Posterior vena cava (tissue), 2 donors: ENCODE measurements at places on chromosomes 1 and 21.

DNA sequence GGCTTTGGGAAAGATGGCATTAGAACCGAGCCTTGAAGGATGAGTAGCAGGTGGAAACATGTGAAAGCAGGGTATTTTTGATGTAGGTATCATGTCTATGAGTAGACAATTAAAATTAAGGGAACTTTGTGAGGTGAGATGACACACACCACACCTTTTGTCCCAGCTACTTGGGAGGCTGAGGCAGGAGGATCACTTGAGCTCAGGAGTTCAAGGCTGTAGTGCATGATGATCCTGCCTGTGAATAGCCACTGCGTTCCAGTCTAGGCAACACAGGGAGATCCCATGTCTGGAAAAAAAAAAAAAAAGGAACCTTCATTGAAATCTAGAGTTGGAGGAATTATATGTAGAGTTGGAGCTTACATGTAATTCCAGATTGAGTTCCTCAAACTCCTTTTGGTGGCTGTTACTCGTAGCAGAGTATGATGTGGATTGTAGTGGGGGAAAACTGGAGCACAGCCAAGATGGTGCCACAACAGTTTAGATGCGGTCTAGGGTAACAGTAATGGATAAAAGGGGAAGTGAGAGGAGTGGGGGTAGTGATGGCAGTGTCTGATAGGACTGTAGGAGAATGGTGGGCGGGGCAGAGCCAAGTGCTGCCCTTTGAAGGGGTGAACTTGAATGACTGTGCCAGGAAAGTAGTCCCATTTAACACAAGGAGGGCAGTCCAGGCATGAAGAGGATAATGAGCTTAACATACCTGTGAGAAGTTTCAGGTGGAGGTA lies 17.4 kb downstream of the AK4 start:
- peak; percentile 79 for DNase-seq

DNA sequence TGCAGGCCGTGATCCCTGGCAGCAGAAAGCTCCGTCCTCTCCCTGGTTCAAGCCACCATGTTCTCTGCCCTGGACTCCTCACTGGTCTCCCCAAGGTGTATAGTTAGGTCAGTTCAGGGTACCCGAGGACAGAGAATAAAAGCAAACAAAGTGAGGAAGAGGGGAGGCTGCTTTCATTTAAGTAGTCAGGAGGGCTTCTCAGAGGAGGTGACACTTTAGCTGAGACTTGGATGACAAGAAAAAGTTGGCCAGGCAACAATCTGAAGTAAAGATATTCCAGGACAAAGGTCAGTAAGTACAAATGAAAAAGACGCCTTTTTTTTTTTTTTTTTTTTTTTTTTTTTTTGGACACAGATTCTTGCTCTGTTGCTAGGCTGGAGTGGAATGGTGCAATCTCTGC lies 257.8 kb upstream of the TMEM51 start:
- DNase-seq = no peak

- no peak for DNase-seq
Measured at GRCh38 chr1:172421974-172422604, 1.6 kb downstream of the C1orf105 start.

DNA sequence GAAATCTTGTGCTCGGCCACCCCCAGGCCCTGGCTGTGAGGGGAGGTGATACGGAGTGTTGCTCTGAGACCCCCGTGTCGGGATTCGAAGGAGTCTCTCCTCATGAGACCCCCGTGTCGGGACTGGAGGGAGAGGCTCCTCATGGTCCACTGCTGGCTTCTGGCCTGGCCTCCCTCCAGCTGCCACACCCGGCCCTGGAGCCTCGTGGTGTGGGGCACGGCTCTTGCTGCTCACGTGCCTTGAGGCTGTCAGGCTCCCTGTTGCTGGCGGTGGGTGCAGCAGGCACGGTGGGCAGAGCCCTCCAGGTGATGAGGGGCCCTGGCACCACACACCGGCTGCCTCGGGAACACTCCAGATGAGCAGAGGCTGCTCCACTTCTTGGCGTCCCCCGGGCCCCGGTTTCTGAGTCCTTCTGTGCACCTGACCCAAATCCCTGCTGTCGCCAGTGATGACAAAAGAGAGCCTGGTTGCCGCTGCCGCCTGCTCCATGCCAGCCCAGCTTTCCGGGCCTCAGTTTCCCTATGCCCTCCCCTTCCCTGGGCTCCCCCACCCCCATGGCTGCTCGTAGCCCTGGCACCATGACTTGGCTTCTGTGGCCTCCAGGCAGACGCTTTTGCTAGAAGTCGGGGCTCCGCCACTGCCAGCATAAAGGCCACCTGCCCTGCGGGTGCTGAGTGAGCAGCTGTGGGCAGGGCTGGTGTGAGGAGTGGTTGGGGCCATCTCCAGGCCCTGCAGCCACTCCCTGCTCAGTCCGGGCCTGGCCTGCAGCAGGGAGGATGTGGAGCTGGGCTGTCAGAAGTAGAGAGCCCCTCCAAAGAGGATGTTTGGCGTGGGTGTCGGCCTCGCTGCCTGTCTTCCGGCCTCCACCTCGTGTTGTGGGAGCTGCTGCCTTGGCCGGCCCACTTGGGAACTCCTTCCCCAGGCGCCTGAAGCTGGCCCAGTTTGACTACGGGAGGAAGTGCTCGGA lies 11.8 kb downstream of the TMEM240 start:
- no peak for DNase-seq

DNA sequence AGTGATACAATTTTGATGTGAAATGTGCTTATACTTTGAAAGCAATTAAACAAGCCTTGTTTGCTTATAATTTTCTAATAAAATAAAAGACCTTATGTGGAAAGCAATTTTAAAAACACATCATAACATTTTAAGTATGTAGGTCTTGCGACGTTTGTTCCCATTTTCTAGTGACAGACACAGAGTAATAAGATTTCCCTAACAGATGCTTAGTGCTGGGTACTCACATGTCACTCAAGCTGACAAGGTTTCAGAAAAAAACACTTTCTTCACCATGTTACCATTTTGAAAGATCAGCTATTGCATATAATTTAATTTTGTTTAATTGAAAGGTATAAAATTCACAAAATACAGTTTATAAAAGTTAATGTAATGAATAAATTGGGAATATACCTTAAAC lies 14.1 kb upstream of the ZRANB2 start:
- no peak for DNase-seq

GRCh38 chr1:61446531-61446991 lies 278.4 kb downstream of the TM2D1 start:
- DNase-seq = no peak

- no peak for DNase-seq
Measured at GRCh38 chr1:83818916-83819315, 180.0 kb downstream of the TTLL7 start.

GRCh38 chr1:22323141-22323845 lies 128.4 kb upstream of the ZBTB40 start:
- DNase-seq = peak; percentile 16

- DNase-seq = peak; percentile 32
Measured at GRCh38 chr1:244791061-244791460, 44.4 kb upstream of the COX20 start.

- no peak for DNase-seq
Measured at GRCh38 chr1:5619469-5619868, 372.8 kb downstream of the NPHP4 start.

- no peak for DNase-seq
Measured at GRCh38 chr1:87196110-87196827, 132.4 kb upstream of the LMO4 start.

DNA sequence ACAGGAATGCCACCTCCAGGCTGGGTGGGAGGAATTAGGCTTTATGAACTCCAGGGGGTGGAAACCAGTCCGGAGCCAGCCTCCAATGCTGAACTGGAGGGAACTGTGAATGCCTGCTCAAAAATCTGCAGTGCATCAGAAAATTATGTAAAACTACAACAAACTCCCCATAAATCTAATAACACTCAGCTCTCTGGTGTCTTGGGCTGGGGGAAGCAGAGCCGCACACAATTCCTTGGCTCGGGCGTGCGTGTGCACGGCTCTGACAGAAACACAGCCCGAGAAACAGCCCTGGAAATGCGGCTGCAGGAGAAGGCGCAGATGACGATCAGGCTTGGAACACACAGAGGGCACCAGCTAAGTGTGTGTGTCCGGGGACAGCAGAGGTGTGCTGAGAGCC lies 127.6 kb upstream of the VAMP3 start:
- no peak for DNase-seq

- DNase-seq = no peak
Measured at GRCh38 chr1:160492617-160493016, 30.4 kb downstream of the SLAMF6 start.

DNA sequence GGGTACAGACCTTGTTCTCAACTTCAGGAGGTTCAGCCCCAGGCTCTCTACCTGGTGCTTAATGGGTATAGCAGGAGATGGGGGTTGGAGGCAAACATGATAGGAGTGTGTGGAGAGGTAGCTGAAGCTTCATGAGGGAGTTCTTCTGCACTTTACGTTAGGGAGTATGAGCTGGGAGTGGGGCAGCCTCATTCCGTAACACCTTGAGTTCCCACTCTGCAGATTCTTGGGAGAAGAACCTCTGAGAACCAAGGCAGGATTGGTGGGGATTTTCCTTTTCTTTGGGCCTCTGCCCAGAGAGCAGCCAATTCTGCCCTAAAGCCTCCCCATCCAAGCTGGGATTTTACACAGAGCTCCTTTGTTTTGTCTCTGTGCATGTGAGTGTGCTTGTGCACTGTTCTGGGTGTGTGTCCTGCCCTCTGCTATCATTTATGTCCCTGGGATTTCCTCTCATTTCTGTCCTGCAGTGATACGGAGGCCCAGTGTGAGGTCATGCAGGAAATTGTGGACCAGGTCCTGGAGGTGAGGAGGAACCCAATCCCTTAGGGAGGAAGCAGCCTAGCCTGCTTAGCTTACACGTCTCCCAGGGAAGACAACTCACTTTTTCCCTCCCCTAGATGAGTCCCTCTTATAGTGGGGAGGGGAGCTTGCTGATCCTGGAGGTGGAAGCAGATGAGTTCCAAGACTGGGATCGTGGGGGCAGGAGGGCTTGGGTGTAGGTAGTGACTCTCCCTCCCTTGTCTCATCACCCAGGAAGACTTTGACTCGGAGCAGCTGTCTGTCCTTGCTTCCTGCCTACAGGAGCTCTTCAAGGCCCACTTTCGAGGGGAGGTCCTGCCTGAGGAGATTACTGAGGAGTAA lies 11.6 kb upstream of the SLC27A3 start:
- no peak for DNase-seq

- DNase-seq = peak; percentile 34
Measured at GRCh38 chr1:29625084-29625420, 388.7 kb downstream of the PTPRU start.

GRCh38 chr1:190154744-190155143 lies 322.9 kb downstream of the BRINP3 start:
- DNase-seq = no peak

DNA sequence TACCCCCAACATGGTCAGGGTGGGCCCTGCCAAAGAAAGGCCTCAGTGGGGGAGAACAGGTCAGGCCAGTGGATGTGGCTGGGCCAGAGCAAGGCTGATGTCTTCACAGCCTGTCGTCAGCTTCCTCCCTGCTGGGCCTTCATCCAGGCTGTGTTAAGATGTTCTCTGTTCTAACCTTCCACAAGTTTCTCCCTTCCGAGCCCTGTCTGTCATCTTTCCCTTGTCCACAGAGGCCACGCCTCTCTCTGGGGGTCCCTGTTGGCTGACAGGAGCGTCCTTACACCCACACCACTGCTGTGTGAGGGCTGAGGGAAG lies 36.2 kb downstream of the SIM2 start:
- no peak for DNase-seq

- no peak for DNase-seq
Measured at GRCh38 chr1:63887809-63888208, 114.0 kb downstream of the ROR1 start.

DNA sequence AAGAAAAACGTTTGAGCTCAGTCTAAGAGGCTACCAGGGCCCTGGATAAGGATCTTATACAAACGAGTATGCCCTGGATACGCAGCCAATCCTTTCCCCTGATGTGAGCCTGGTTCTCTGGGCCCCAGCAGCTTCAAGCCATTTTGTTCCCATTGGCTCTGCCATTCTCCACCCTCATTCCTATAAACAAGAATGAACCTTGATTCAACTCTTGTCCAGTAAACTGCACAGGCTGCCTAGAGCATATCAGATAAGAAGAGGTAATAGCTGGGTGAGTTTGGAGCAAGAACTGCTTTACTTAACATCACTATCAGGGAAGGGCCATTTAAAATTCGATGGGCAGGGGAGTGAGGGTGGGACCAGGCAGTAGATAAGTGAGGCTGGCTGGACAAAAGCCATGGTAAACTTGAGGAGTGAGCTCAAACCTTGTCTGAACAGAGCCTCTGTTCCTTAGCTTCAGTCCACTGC lies 11.3 kb downstream of the BTG2 start:
- DNase-seq = no peak

DNA sequence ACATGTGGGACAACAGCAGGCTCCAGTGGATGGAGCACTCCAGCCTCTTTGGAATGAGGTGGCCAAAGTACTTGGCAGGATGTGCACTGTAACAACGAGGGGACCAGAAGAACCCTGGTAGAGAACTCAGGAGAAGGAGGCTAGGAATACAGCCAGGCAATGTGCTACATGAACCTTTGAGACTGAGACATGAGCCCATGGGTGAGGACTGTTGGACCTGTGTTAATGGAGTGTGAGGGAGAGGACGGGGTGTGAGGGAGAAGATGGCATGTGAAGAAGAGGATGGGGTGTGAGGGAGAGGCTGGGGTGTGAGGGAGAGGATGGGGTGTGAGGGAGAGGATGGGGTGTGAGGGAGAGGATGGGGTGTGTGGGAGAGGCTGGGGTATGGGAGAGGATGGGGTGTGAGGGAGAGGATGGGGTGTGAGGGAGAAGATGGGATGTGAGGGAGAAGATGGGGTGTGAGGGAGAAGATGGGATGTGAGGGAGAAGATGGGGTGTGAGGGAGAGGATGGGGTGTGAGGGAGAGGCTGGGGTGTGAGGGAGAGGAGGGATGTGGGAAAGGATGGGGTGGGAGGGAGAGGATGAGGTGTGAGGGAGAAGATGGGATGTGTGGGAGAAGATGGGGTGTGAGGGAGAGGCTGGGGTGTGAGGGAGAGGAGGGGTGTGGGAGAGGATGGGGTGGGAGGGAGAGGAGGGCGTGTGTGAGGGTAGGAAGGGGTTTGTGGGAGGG lies 62.3 kb upstream of the ARTN start:
- DNase-seq = no peak

- peak; percentile 49 for DNase-seq
Measured at GRCh38 chr1:154416471-154417337, 11.6 kb downstream of the IL6R start.

DNA sequence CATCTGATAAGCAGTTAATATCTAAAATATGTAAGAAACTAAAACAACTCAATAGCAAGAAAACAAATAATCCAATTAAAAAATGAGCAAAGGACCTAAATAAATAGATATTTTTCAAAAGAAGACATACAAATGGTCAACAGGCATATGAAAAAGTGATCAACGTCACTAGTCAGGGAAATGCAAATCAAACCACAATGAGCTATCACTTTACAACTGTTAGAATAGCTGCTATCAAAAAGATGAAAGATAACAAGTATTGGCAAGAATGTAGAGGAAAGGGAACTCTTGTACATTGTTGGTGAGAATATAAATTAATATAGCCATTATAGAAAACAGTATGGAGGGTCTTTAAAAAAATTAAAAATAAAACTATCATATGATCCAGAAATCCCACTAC lies 40.7 kb upstream of the NEK7 start:
- no peak for DNase-seq

DNA sequence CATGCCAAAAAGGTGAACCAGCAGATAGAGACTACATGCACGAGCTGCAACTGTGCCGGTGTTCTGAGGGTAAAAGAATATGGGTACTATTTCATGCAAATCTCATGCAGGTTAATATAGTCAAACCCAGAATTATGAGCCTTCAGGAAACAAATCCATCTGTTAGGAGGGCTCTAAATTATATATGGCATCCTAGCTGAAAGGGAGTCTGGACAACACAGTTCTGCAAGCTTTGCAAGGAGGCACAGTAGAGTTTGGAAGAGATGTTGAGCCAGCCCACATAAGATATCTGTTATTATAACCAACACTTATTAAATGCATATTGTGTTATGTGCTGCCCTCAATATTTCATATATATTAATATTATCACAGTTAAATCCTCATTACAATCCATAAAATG lies 50.5 kb upstream of the PALMD start:
- DNase-seq = no peak
